ENCODE measurements at places on chromosomes 2 and 18.
A peak's percentile ranks its signal among the peaks of the same experiment; 100 is the strongest.

DNA sequence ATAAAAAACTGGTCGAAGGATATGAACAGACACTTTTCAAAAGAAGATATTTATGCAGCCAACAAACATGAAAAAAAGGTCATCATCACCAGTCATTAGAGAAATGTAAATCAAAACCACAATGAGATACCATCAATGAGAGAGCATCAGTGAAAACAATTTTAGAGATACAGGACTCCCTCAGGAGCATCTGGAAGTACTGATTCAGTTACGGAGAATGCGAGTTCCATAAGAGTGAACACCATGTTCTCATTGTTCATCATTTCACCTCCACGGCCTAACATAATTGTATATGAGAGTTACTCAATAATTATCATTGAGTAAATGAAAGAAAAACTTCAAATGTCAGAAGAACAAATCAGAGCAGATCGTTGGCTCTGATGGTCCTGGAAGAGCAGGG is 140.9 kb upstream of the TANK start:
- no peak for DNase-seq

GRCh38 chr2:156769802-156770201 is 333.6 kb downstream of the GPD2 start:
- no peak for DNase-seq

DNA sequence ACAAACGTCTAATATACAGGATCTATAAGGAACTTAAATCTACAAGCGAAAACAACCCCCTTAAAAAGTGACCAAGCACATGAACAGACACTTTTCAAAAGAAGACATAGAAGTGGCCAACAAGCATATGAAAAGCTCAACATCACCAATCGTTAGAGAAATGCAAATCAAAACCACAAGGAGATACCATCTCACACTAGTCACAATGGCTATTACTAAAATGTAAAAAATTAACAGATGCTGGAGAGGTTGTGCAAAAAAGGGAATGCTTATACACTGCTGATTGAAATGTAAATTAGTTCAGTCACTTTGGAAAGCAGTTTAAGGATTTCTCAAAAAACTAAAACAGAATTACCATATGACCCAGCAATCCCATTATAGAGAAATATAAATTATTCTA is 1148.5 kb upstream of the FAM98A start:
- DNase-seq, result no peak

DNA sequence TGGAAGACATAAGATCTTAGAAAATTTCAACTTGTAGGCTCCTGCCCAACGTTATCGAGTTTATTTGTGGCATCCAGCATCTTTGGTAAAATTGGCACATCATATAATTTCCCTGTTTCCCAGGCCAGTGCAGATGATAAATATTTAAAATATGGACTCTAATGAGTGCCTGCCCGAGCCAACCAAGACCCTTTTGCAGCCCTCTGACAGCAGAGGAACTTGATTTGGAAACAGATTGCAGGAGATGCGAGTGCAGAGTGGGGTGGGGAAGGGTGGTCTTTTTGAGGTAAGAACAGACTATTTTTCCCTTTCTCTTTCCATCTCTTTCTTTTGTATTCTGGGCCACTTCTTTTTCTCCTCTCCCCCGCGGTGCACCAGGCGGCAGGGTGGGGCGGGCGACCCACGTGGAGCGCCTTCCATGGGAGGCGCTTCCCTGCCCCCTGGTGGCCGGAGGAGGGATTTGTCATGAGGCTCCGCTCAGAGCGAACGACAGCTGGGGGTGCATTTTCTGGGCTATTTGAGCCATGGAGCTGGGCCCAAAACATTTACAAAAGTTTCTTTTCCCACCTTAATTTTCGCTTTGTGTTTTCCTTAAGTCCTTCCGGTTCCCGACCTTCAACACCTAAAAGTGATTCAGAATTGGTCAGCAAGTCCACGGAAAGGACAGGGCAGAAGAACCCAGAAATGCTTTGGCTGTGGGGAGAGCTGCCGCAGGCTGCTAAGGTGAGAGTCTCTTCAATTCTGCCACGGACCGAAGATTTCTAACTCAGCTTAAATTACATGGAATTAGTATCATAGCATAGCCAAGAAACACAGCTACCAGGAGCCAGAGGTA is 32.7 kb downstream of the LPIN1 start:
- peak; percentile 80 for DNase-seq
